GM13976 (cell line): ENCODE measurements at places on chromosomes 2 and 18.

DNA sequence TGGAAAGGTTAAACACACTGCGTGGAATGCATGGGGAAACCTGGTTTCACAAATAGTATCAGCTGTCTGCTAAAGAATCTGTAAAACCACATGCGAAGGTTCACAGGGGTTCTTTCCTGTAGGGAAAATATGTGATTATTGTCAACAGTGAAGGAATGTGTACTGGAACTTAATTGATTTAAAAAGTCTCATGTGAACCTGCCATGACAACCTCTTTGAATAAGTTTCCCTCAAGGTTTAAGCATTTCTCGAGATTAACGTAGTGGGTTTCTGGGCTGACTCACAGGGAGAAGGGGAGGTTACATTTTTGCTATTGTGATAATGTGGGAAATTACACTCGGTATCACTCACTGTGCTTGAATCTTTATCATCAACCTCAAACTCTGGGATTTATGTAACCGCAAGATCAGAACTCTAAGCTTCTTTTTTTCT, 28.2 kb upstream of the IL1R1 start:
- no peak for DNase-seq

- no peak for DNase-seq
Measured at GRCh38 chr2:74436111-74436805, 5.5 kb downstream of the RTKN start.

- no peak for DNase-seq
Measured at GRCh38 chr2:127609031-127609751, 36.8 kb upstream of the GPR17 start.

DNA sequence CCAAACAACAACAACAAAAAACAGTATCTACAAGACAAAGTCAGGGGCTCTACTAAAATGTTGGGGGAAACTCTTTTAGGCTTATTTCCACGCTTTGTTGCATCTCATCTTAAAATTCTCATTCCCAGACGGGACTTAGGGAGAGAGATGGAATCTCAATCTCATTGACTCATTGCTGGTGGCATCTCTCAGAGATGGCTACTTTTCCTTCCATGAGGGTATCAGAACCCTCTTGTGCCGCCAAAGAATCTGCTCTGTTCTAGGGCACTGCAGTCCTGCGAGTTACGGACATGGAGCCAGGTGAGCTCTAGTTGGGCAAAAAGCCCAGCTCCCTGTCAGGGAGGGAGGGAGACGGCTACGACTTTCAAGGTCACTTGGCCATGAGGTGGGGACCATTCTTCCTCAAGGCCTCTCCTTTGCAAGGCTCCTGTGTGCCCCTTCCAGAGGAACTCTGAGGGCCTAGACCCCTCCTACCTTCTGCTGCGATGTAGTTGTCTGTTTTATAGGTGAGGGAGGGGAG, 68.0 kb downstream of the MYCN start:
- no peak for DNase-seq

GRCh38 chr2:66794070-66794469, 359.1 kb downstream of the MEIS1 start:
- no peak for DNase-seq

- no peak for DNase-seq
Measured at GRCh38 chr18:1227025-1227424, 322.4 kb downstream of the ADCYAP1 start.

DNA sequence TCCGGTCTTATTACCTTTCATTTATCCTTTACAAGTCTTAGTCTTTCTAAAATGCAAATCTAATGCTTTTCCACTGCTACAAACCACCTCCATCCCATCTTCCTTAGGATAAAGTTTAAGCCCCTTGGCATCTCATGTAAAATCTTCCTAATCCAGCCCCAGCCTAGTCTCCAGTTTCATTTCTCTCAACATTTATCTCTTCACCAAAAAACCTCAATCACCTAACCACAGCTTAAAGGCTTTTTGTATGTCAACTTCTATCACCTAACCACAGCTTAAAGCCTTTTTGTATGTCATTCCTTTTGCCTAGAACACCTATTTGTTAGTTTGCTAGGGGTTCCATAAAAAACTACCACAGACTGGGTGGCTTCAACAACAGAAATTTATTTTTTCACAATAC, 4.2 kb downstream of the TRAK2 start:
- DNase-seq, result no peak

GRCh38 chr2:52264488-52264887, 1232.6 kb upstream of the NRXN1 start:
- DNase-seq, result no peak

GRCh38 chr2:176573612-176574483, 304.6 kb downstream of the MTX2 start:
- no peak for DNase-seq

DNA sequence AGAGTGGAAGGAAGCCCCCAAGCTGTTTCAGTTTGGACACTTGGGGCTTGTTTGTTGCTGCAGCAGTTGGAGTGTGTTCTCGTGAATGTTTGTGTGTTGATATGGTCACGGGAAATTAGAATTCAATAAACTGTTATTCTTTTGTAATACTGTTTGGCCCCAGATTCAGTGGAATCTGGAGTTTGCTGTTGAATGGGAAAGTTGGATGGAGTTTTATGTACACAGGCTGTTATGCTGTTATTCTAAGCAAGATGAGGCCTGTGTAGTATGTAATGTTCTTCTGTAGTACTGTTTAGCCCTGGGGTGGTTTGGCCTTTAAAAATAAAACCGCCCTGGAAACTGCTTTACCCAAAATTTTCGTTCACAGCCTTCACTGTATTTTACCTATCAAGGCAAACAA, 810.4 kb upstream of the HS6ST1 start:
- no peak for DNase-seq
